ENCODE measurements at places on chromosomes 7 and 10. TPM values are rescaled to one million over a fixed set of nuclear protein-coding genes. Genes with fewer than 3 reads are reported as not detected.

DNA sequence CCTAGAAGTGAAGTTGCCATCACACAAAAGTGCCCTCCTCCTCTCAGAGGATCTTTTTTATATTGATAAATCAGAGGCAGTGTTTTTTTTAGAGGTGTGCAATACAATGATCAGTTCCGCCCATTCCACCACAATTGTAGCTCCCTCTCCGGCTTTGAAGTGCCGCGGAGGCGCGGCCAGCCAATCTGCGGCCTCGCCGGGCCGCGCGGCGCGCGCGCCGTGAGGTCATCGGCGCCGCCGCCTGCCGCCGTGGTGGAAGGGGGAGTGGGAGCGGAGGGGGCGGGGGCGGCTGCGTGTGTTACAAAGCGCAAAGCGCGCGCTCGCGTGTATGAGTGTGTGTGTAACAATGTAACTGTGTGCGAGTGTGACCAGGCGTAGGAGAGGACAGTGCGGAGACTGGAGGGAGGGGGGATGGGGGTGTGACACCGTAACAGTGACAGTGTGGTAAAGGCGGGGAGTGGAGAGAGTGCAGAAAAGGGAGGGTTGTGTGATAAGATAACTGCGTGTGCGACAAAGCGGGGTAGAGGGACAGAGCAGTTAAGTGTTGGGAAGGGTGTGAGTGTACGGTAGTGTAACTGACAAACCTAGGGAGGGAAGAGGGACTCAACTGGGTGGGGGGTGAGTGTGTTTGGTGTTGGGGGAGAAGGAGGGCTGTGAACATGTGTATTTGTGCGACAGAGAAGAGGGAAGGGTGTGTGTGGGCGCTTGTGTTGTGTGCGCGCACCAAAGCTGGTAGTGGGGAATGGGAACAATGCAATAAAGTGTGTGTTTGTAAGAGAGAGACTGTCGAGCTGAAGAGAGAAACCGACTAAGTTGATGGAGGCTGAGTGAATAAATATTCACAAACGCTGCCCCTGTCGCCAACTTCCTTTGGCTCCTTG lies at the start of gene SP8:
TSS of gene SP8 (minus strand) at position 108 of the 881 bp plus-strand sequence. CDS start at position 20, 88 bp downstream.
- no peak for DNase-seq

DNA sequence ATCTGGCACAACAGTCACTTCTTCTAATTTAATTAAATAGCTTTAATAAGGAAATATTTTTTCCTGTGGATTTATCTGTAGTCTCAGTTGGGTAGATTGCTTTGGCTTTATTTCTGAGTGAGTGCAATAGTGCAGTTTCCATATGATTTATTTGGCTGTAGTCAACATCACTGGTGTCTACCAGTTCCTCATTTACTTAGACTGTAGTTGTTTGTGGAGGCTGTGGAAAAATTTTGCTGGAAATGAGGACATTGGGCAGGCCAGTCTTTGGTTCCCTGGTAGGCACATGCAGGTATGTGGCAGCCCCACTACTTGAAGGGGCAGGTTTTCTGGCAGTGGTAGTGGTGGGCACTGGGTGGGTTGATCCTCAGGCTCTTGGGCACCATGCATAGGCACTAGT lies 15.5 kb downstream of the TAS2R40 start:
- no peak for DNase-seq

- DNase-seq = no peak
Measured at GRCh38 chr10:7159928-7160327, 250.9 kb downstream of the SFMBT2 start.

DNA sequence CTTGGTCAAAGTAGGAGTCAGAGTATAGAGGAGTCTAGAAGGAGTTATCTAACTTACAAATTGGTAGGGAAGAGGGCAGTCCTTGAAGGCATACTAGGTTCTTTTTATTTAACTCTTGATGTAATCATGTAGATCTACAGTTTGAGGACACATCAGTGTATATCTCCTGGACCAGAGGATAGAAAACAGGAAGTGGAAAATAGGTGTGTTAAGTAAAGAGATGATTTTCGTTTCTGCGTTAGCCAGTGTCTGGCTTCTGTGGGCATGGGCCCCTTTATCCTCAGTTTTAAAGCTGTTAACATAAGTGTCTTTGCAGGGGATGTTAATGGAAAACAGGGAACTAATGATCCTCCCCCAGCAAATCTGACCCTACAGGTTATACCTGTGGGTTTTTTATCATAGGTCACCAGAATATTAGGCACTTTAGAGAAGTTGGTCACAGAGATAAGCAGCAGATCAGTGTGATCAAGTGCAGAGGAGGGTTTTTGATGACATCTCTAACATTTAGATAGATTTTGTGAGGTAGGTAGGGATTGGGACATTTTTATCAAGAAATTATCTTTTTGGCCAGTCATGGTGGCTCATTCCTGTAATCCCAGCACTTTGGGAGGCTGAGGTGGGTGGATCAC lies 58.6 kb upstream of the PRSS1 start:
- no peak for DNase-seq

- no peak for DNase-seq
Measured at GRCh38 chr7:55140941-55141278, 122.1 kb downstream of the EGFR start.

CCDC201 gene
- total RNA-seq = not detected

AEBP1 gene
- total RNA-seq = not detected

GRCh38 chr7:63071920-63072319 lies 926.7 kb upstream of the ZNF722 start:
- no peak for DNase-seq

- peak; percentile 97 for DNase-seq
Measured at GRCh38 chr7:33979807-33980355, 74.5 kb downstream of the BMPER start.

GRCh38 chr10:34172936-34173533 lies 642.1 kb downstream of the PARD3 start:
- DNase-seq = no peak

GRCh38 chr7:44375236-44375699 lies 49.9 kb upstream of the CAMK2B start:
- no peak for DNase-seq

SRPK2 gene
- total RNA-seq = 42.6 TPM

DNA sequence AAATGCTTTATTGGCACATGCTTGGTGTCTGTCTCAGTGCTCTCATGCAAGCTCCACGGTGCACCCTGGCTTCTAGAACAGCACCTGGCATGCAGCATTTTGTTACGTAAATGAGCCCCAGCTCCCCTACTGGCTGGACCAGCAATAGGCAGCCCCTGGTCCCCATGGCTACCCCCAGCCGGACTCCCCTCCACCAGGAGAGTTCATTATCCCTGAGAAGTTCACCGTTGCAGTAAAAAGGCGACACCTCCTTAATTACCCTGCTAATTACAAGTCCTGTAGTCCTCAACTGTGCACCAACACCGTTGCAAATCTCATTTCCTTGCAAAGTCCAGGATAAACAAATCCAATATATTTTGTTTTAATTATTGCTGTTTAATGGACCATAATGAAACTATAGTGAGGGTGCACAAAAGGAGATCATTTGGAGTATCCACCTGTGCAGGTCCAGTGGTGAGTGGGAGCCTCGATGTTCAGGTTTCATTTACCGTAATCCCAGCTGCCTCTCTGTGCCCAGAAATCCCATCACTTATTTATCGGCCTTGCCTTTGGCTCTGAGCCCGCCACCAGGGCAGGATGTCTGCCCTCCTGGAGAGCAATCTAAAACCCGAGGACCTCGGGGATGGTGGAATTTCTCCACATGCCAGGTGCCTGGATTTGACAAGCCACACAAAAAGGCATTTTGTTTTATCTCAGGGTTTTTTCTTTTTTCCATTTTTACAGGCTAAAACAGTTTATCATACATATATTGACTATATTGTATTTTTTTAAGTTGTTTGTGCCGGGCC lies 12.8 kb upstream of the DRGX start:
- DNase-seq = no peak
